Activated CD4-positive, alpha-beta T cell treated with anti-CD3 and anti-CD28 coated beads, Interleukin-2, amount 10 ng/mL, durations not matched to agents 24 days and 14 days (primary cell): ENCODE measurements at places on chromosomes 12 and 14. TPM values are rescaled to one million over a fixed set of nuclear protein-coding genes. Genes with fewer than 3 reads are reported as not detected.
A peak's percentile ranks its signal among the peaks of the same experiment; 100 is the strongest.

GRCh38 chr12:10739157-10740118 is 16.3 kb upstream of the YBX3 start:
- peak; percentile 49 for DNase-seq

- DNase-seq: no peak
These were observed 239.8 kb upstream of the NPAS3 start for GRCh38 chr14:32698831-32699230.

DNA sequence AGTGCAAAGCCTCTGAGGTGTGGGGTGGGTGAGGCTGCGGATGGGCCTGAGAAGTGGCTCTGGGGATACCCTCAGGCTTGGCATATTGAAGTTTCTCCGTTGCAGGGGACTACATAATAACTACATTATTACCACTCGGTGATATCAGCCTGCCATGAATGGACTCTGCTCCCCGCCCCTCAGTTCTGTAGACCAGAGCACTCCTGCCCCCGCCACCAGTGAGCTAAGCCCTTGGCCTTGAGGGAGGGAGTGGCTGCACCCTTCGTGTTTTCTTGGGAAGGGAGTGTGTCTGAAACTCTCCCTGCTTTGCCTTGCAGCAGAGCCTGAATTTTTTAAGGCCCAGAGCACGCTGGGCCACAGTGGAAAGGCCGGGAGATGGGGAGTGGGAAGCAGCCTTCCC is 1.7 kb downstream of the ORAI1 start:
- DNase-seq: peak; percentile 75

- DNase-seq: no peak
These were observed 11.4 kb upstream of the ORAI1 start for GRCh38 chr12:121614872-121615467.

DNA sequence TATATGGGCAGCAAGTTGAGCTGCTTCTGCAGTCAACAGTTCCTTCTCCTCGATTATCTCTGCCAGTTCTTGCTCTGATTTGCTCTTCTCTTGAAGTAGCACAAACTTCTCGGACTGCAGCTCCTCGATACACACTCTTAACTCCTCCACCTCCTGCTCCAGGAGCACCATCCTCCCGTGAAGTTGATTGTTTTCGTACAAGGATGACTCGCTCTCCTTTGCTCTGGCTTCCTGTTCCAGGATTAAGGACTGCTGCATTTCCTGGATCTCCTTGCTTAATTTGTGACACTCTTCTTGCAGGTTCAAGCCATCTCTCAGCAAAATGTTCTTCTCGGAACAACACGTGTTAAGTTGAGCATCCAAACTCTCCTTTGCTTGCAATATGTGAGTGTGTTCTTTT is 56.2 kb upstream of the VPS33A start:
- no peak for DNase-seq

DNA sequence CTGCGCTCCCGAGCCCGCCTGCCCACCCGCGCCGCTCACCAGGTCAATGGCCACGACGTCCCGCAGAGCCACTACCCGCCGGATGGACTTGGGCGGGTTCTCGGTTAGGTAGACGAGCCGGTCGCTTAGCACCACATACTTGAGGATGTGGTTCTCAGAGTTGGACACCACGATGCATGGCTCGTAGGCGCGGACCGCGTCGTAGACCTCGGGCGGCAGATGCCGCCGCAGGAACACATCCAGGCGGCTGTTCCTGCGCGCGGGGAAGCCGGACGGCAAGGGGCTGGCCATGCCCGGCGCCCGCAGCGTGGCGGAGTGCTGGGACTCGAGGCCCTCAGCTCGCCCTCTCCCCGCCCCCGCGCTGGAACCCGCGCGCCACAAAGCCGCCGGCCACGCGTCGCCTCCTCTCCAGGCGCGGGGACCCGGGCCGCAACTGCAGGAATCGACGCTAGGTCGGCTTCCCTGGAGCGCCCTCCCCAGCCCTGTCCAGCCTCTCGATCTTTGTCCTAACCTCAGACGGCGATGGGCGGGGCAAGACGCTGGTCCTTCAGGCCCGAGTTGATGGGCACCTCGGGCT is at the start of gene C12orf56:
Gene C12orf56 (minus strand): TSS at position 484 of the 577 bp plus-strand sequence. CDS start 193 bp downstream, at position 291.
- peak; percentile 72 for DNase-seq

DNA sequence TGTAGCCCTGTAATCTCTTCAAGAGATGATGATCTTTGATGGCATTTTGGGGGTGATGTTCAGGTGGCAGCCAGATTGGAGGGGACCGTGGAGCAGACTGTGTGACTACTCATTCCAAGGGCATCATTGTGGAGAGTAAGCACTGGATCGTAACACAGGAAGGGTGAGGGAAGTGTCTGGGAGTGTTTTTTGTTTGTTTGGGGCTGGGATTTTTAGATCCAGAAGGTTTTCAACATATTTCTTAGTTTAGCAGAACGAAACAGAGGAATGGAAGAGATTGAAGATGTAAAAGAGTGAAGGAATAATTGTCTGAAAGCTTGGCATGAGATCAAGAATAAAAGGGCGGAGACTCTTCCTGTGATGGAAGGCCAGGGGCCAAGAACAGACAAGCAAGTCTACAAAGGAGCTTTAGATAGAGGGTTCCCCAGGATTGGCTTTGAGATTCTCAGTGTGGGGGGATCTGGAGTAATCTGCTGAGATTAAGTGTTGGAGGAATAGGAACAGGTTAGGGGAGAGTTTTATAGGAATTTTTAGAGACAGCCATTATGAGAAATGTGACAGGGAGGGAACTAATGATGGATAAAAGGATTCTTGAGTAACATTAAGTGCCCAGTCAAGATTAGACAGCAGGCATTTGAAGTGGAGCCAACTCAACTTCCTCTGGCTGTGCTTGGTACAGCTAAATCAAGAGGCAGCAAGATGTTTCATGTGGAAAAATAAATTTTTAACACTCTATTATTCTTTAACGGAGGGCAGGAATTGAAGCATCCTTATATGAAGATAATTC is 79.7 kb upstream of the REP15 start:
- no peak for DNase-seq

GRCh38 chr12:2526371-2526770 is 268.4 kb upstream of the FKBP4 start:
- no peak for DNase-seq

GRCh38 chr12:121889274-121889624 is 659 bp downstream of the PSMD9 start:
- no peak for DNase-seq

DNA sequence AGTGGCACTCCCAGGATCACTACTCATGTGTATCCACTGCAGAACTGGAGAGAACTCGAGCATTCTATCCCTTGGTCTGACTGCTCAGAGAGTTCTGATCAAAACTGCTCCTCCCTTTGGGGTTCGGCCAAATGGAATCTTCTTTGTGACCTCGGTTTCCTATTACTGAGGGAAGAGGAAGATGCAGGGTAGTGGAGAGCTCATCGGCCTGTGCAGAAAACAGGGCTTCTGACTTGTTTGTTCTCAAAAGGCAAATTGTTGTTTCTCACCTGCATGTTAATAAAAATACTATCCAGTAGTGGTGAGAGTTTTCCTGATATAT is 17.1 kb upstream of the AKAP6 start:
- DNase-seq: no peak

GRCh38 chr12:115697340-115697739 is 580.2 kb downstream of the MED13L start:
- no peak for DNase-seq

DNA sequence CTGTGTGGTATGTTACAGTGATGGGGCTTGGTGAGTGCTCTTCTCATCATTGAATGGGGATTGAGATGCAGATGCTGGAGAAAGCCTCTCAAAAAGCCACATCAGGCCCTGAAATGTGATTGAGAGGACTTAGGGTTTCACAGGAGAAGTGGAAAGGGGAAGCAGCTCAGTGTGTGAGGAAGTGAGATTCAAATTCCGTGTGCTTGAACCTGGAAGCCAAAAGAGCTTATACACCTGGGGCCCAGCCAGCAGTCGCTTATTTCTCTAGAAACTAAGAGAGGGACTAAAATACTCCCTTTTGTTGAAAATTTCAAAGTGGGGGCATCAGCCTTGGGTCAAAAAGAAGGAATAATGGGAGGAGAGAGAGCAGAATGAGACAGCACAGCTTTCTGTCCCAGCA is 39.1 kb upstream of the GZMB start:
- DNase-seq: peak; percentile 69

GRCh38 chr12:47828008-47828975 is 8.6 kb upstream of the HDAC7 start:
- DNase-seq: no peak

DNA sequence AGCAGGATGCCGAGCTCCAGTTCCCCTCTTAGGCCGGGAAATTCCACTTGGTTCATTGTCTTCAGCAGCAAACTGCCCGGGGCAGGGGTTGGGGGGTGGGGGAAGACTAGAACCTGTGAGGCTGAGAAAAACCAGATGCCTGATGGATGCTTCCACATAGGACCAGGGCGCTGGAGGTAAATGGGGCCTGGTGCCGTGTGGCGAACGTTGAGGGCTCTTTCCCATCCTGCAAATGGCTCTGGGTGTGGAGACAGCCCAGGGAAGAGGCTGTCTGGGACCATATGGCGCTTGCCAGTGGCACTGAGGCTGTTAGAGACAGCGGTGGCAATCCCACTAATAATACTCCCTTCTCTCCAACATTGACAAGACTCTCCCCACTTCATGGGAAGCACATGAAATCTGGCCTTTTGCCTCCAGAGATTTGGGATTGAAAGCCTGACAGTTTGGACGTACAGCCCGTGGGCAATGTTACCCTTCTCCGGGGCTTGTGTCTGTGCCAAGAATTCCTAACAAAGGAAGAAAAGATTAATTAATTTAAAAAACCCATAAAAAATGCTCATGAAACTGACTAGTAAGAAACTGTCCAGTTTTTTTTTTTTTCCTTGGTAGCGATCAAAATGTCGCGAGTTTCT is 44.5 kb downstream of the MAP1LC3B2 start:
- no peak for DNase-seq

- no peak for DNase-seq
These were observed 131.1 kb downstream of the FBXL14 start for GRCh38 chr12:1463073-1463905.

DNA sequence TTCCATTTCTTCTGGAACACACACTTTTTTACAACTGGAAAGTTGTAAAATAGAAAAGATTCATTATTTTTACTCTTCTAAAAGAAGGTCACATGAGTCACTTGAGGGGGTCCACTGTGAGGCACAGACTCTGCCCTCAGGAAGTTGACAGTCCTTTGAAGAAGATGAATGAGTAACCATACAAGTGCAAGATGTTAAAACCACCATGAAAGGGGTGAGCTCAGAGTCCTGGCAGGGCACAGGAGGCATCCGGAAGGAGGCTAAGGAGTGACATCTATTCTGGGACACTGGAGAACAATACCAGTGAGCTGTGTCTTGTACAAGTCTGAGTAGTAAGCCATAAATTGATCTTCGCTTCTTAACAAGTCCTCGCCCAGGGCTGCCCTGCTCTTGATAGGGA is 126.0 kb upstream of the FRMD6 start:
- no peak for DNase-seq

- no peak for DNase-seq
These were observed 62.3 kb downstream of the NIN start for GRCh38 chr14:50768680-50769079.

- no peak for DNase-seq
These were observed 7.4 kb downstream of the REM2 start for GRCh38 chr14:22890416-22890815.

GRCh38 chr12:123398550-123399254 is 14.8 kb downstream of the KMT5A start:
- no peak for DNase-seq

- no peak for DNase-seq
These were observed 204.3 kb upstream of the SEL1L start for GRCh38 chr14:81737938-81738337.

- no peak for DNase-seq
These were observed 189.0 kb downstream of the SOX5 start for GRCh38 chr12:23760495-23760894.

DNA sequence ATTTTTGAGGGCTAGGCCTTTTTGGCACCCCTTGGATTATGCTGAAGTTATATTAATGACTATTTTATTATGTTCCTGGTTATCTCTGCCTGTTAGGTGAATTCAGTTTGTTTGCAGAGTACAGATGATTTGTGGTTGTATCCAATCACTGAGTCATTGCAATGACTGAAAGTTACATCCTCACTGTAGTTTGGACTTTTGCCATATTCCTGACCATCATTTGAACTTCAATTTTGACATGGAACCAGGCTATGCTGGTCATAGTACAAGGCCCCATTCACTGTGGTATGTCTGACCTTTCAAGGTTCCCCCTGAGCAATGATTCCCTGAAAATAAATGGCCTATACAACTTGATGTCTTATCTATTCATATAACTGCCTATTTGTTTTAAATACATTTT is 621.0 kb downstream of the CCER1 start:
- no peak for DNase-seq

DNA sequence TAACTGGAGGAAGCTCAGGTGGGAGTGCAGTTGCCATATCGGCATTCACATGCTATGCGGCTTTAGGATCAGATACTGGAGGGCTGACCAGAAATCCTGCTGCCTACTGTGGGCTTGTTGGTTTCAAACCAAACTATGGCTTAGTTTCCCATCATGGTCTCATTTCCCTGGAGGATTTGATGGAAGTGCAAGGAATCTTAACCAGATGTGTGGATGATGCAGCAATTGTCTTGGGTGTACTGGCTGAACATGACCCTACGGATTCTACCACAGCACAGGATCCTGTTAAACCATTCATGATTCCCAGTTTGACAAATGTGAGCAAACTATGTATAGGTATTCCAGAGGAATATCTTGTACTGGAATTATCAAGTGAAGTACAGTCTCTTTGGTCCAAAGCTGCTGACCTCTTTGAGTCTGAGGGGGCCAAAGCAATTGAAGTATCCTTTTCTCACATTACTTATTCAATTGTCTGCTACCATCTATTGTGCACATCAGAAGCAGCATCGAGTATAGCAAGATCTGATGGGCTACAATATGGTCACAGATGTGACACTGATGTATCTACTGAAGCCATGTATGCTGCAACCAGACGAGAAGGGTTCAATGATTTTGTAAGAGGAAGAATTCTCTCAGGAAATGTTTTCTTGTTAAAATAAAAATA is 42.9 kb downstream of the RALGAPA1 start:
- DNase-seq: no peak

DNA sequence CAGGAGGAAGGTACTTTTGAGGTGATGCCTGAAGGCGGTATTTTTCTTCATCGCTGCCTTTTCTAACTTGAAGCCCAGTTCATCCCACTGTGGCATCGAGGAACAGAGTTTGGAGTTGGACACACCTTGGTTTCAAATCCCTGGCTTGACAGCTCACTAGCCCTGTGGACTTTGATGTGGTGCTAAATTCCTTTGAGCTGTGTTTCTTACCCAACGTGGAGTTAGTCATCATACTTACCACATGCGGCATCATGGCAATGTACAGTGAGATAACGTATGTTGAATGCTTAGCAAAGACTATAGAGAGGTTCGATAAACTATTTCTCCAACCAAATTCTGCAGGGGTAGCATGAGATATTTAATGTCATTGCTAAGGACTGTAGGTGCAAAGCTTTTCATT is 3.4 kb downstream of the PLEKHG3 start:
- peak; percentile 69 for DNase-seq

- peak; percentile 83 for DNase-seq
These were observed 802 bp downstream of the SUSD6 start for GRCh38 chr14:69612014-69612782.

The MYO1A gene
- 1.7 TPM in 2 replicates for total RNA-seq

The ZNF740 gene
- 44.0 and 50.5 TPM in 2 replicates for total RNA-seq

The GPR135 gene
- 1.8 and 2.0 TPM in 2 replicates for total RNA-seq

The KRT74 gene
- total RNA-seq: not detected in 2 replicates

The ZDHHC22 gene
- total RNA-seq: not detected in 2 replicates

The DIO2 gene
- total RNA-seq: not detected in 2 replicates

The SLC6A15 gene
- total RNA-seq: not detected in 2 replicates

The NT5DC3 gene
- 12.3 and 14.9 TPM in 2 replicates for total RNA-seq

The RIMBP2 gene
- not detected in 2 replicates for total RNA-seq

The ACOT6 gene
- total RNA-seq: not detected in 2 replicates

The KRT8 gene
- 0.51 TPM in 1 of 2 replicates, not detected in the other for total RNA-seq
